Dermis lymphatic vessel endothelial cell (primary cell): ENCODE measurements at places on chromosomes 4 and X. TPM values are rescaled to one million over a fixed set of nuclear protein-coding genes. Genes with fewer than 3 reads are reported as not detected.

NKRF gene
- 3.1 and 5.5 TPM in 2 replicates for total RNA-seq

TCP11X2 gene
- not detected in 2 replicates for total RNA-seq

VEGFC gene
- 0.26 and 0.98 TPM in 2 replicates for total RNA-seq

SPON2 gene
- total RNA-seq = 0.34 and 2.5 TPM in 2 replicates

SPIN2B gene
- 8.1 and 10.0 TPM in 2 replicates for total RNA-seq

GAGE2A gene
- not detected in 2 replicates for total RNA-seq
